ENCODE measurements at places on chromosomes 3 and 15. TPM values are rescaled to one million over a fixed set of nuclear protein-coding genes. Genes with fewer than 3 reads are reported as not detected.

DNA sequence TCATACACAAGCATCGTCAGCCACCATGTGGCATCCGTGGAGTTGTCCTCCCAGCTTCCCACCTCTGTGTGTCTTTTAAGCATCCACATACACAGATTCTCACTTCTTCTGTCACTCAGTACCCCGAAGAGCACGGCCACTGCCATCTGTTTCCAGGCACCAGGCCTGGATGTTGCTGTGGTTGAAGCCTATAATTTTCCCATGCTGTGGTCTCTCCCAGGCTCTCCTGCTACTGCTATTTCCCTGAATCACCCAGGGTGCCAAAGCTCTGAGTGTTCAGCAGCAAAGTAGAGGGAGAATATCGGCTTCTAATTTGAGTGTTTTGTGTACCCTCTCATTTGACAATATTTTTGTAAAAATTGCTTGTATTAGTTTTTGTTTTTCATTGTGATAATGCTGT, 265.7 kb downstream of the DIPK2A start:
- DNase-seq, result no peak

DNA sequence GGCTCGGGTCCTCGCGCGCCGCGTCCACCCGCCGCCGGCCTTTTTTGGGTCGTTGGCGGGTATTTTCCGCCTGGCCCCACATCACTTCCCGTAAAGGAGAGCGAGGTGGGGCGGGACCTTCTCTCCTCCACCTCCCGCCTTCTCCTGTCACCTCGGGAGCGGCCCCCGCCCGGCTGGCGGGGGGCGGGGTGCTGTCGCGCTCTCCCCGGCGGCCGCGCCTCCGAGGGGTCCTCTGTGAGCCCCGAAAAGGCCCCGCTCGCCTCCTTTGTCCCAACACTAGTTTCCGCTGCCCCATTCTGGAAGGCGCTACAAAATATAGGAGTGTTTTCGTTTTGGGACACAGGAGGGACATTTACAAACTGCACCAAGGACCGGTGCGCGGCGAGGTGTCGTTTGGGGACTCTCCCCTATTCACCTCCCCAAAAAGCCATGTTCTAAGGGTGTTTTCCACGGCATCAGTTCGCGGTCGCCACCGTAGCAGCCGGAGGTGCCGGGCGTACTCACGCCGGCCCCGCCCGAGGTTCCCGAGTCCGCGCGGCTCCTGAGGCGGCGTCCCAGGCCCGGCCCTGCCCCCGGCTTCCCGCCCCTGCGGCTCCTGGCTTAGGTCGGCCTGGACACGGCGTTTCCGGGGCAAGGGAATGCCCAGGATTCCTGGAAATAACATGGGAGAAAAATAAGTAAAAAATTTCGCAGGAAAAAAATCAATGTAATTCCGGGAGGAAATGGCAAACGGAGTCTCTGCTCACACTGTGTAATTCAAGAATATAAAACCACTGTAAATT, at the start of gene RAB27A:
Gene RAB27A, minus strand, starts transcription at position 68 of the 782 bp plus-strand sequence. CDS start 54,879 bp downstream, outside the sequence.
- peak; percentile 74 for DNase-seq

DNASE1L3 gene
- not detected for total RNA-seq

UBE2E2 gene
- 2.9 TPM for total RNA-seq

PRR20G gene
- not detected for total RNA-seq

PLSCR5 gene
- total RNA-seq, result not detected

SUCLG2 gene
- total RNA-seq, result 48.0 TPM

Data from CD4-positive, alpha-beta memory T cell (primary cell).